NCI-H1105 (cell line): ENCODE measurements at places on chromosomes 12 and 14.

GRCh38 chr12:109932878-109933503 lies 32.9 kb downstream of the TCHP start:
- no peak for DNase-seq

DNA sequence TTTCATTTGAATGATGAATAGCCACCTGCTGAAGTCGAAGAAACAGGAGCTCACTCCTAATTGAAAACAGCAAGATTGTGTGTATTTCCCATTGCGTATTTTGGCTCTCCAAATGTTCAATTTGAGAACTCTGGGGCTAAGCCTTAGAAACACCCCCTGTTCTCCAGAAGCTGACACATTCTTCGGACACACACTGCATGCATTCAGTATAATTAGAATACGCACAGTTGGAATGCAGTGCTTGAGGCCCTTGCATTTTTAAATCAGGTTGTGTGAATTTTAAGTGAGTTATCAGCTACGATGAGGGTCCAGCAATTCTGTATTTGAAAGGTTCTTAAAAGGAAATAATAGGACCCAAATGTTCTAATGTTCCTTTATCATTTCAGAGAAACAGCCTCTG lies 103.8 kb downstream of the PRKD1 start:
- no peak for DNase-seq

DNA sequence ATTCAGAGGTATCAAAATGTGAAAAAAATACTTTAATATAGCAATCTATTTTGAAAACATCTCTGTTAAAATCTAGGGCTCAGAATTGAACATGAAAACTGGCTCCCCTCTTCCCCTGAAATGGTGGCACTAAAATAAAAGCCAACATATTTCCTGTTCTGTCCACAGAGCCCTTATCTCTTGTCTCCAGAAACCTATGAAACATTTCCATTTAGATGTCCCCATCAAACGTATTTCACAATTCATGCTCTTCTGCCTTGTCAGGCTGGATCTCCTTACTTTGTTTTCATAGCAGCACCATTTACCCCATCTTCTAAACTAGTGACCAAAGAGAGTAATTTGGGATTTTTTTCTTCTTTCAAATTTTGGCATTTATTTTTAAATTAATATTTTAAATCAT lies 42.4 kb downstream of the PDE3A start:
- DNase-seq = no peak

GRCh38 chr12:113835896-113836295 lies 130.2 kb downstream of the RBM19 start:
- DNase-seq = no peak

- no peak for DNase-seq
Observed at GRCh38 chr12:132062481-132062880, 81.6 kb downstream of the DDX51 start.

- DNase-seq = no peak
Observed at GRCh38 chr14:89370381-89370780, 46.7 kb downstream of the FOXN3 start.

DNA sequence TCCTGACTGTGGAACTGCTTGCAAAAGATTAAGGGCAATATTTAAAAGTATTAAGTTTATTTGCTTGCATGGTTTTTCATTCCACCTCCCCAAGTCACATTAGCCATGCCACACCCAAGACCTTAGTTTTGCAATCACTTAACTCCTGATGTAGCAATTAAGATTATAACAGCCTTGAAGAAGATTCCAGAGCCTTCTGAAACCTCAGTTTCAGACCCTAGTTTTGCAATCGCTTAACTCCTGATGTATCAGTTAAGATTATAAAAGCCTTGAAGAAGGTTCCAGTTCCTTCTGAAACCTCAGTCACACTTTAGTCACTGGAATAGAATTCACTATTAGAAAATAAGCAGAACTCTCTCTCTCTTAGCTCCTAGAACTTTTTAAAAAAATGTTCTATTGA lies 42.7 kb upstream of the DCN start:
- DNase-seq = no peak

DNA sequence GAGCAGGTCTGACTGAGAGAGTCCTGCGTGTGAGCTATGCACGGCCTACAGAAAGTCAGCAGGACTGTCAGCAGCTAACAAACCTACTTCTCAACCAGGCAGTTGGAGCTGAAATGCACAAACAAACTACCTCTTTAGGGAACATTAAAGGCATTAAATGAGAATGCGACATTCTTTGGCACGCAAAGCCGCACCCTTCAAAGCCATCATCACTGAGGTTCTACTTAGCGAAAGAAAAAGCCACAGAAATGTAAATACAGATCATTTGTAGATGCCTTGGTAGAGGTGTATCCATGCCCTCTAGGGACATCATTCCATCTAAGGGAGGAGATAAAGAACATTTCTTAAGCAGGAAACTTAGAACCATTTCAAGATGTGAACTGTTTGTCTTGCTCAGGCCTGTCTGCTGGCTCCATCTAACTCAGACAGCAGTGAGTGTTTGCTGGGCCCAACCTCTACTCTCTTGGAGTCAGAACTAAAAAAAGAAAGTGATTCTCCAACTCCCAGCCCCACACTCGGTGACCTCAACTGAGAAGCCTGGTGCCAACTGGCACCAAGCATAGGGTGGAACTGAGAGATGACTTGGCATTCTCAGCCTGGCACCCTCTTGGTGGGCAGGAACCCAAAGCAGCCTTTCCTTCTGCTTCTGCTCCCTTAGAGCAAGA lies 63.5 kb upstream of the MBIP start:
- no peak for DNase-seq

- no peak for DNase-seq
Observed at GRCh38 chr12:84698576-84699333, 213.8 kb downstream of the SLC6A15 start.

DNA sequence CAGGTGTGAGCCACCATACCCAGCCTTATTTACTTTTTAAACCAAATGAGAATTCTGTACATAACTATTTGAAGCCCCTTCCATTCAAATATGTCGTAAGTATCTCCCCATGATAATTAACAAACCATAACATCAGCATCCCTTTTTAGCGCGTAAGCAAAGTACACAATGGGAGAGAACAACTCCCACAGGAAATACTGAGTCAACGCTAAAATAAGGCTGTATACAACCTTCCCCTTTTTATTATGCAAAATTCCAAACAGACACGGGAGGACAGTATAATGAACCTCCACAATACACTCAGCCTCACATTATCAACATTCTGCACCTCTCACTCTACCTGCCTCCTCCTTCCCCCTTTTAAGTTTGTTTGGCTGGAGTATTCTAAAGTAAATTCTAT lies 73.5 kb downstream of the CCDC88C start:
- no peak for DNase-seq
